ENCODE measurements at places on chromosomes 3 and 15.

GRCh38 chr3:45497963-45498362, 96.6 kb upstream of the LIMD1 start:
- peak; percentile 29 for DNase-seq

DNA sequence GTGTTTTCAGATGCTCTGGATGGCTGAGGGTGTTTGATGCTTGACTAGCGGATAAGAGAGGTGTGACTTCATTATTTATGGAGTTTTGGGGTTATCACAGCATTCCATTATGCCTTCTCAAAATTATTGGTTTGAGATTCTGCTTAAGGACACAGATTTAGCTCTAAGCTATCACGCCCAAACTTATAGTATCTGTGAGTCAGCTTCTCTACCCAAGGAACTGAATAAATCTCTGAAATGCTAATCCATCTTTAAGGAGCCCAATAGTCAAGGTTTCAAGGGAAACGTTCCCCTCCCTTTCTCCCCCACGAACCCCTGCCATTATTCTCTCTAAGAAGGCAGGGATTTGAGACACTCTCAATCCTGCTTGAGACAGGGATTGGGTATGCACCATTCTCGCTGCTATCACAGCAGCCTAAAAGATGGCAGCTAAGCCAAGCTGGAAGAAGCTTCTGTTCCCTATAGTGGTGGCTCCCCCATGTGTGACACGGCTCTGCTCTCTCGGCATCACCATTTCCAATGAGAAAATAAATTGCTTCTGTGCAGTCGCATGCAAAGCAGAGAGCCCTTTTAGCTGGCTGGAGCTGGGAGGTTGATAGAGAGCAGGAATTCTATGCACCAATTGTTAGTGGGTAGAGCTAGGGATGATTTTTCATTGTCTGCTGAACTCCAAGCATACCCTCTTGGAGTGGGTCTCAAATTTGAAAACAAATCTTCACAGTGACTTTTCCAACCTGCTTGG, 151.1 kb downstream of the IL20RB start:
- DNase-seq = no peak

- DNase-seq = no peak
Measured at GRCh38 chr3:103818800-103819199, 1384.0 kb downstream of the ZPLD1 start.

GRCh38 chr3:55313666-55314065, 173.4 kb downstream of the WNT5A start:
- no peak for DNase-seq

- no peak for DNase-seq
Measured at GRCh38 chr3:167940241-167940640, 155.5 kb downstream of the GOLIM4 start.

GRCh38 chr3:16898595-16899395, 14.0 kb downstream of the PLCL2 start:
- DNase-seq = no peak

DNA sequence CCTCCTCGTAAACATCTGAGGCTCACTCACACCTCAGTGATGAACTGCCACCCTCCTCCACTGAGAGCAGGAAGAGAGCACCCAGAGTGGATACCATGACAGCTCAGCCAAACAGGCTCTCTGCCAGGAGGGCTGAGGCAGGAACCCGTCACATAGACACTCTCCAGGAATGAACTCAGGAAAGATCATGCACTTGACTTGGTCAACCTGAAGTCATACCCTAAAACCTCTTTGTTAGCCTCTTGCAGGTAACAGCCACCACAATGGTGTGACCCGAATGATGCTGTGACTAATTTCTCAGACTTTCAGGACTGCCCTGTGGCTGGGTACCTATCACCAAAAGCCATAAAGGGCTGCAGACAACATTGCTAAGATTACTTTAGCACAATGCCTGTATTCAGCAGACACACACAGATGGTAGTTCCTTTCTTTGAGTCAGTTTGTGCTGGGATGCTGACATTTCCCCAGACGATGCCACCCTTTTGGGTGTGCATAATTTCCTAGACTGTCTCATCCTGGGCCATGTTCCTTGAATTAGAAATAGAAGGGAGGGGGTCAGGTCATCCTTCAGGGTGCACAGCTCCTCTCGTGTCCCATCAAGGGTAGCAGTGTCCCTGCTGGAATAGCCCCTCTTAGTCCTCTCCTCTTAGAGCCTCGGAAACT, 30.3 kb downstream of the CX3CR1 start:
- no peak for DNase-seq

DNA sequence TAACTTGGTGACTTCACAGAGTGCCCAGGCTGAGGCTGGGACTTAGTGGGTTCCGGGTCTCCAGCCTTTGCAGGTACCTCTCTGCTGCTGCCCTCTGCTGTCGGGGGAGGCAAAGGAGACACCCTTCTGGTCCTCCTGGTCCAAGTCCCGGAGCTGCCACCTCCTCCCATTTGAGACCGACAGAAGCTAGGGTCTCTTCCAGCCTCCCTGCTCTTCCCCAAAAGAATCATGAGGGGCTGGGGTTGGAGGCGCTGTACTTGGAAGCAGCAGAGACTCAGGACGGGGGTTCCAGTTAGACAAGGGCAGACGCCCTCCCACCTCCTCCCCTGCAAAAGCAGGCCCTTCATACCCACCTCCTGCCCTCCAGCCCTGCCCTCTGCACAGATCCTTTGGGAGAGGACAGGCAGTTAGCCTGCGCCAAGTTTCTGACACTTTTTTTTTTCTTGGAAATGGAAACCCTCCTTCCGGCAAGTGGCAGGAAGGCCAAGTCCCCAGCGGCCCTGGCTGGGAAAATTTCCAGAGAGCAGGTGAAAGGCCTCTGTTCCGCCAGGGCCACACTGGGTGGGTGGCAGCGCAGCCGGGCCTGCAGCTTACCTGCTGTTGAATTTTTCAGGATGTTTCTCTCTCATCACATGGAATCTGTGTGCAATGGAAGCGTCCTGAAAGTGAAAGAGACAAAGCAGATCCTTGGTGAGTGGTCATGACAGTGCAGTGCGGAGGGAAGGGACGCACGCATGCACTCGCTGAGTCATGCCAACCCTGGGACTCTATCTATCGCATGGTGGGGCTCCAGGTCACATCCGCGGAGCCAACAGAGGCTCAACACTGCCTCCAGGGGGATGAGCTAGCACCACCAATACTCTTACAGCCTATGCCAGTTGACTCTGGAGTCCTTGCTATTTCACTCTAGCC, 119.9 kb downstream of the DGKG start:
- peak; percentile 45 for DNase-seq

DNA sequence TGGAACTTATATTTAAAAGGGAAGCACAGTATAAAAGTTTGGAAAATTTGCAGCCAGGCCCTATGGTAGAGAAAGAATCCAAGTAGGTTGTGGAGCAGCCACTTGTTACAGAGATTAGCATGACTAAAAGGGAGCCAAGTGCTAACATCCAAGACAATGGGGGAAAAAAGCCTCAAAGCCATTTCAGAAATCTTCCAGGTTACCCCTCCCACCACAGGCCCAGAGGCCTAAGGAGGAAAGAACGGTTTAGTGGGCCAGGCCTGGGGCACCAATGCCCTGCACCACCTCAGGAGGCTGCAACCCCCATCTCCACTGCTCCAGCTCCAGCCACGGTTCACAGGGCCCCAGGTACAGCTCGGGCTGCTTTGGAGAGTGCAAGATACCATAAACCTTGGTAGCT, 69.9 kb downstream of the IGF2BP2 start:
- no peak for DNase-seq

DNA sequence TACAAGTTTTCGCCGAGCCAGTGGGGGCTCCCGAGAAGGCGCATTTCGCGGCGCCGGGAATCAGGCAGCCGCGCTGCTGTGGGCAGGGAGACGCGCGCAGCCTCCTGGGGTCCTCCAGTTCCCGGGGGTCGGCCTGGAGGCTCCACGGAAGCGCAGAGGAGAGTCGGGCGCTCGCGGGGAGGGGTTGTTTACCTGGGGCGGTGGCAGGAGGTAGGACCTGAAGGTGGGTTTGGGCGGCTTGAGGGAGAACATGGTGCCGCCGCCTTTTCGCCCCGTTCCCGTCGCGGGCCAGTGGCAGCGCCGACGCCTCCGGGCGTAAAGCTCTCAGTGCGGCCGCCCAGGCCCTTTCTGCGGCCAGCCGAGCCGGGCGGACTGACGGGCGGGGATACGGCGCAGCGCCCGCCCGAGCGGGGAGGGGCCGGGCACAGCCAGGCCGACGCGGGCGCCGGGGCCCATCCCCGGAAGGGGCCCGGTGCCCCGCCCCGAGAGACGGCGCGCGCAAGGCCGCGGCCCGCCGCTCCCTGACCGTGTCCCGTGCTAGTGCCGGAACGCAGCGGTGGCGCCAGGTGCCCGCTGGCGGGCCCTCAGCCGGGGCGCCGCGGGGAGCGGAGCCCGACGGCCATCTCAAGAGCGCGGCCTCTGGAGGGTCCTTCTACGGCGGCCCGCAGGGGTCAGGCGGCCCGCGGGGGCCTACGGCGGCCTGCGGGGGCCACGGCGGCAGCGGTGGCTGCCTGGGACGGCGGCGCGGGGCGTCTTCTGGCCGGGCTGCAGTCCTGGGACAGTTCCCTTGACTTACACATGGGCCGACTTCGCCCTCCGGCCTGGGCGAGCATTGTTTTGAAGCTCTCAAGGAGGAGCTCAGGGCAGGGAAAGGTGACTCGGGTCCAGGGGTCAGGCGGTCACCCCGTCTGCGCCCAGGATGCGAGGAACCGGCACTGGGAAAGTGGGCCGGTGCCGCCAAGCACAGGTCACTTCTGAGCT, at the start of gene MTMR10:
TSS of gene MTMR10 (minus strand) at position 374 of the 981 bp plus-strand sequence. CDS start at position 252, 122 bp downstream.
- DNase-seq = peak; percentile 78

GRCh38 chr3:104069114-104069513, 1297.6 kb upstream of the ALCAM start:
- no peak for DNase-seq

- no peak for DNase-seq
Measured at GRCh38 chr3:184635774-184636173, 74.2 kb downstream of the EPHB3 start.

DNA sequence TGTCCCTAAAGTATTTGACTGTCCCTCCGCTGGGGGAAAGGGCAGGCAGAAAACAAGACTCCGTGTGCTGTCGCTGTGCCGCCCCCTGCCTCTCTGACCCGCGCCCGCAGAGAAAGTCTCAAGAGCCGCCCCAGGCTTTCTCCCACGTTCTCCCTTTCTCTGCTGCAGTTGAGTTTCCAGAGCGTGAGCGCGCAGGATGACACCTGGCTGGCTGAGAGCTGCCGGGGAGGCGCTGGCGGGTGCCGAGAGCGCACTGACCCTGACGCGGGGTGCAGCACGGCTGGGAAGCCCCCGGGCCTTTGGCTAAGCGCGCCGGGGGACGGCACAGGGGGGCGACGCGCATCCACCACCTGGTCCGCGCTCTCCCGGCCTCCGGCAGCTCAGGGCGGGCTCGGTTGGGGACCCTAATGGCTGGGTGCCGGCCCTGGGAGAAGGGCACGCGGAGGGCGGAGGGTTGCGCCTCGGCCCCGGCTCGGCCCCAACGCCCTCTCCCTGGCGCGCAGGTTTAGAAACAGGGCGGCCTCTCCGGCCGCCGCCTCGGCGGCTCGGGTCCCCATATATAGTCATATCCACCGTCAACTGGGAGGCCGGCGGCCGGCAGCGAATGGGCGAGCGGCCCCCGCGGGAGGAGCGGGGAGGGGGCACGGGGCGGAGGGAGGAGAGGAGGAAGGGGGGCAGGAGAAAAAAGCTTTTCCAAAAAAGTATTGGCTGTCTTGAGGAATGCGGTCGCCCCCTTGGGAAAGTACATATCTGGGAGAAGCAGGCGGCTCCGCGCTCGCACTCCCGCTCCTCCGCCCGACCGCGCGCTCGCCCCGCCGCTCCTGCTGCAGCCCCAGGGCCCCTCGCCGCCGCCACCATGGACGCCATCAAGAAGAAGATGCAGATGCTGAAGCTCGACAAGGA, at the start of gene TPM1:
TSS of gene TPM1 (plus strand) at position 774 of the 903 bp plus-strand sequence. CDS start at position 857, 83 bp downstream.
- DNase-seq = no peak

DNA sequence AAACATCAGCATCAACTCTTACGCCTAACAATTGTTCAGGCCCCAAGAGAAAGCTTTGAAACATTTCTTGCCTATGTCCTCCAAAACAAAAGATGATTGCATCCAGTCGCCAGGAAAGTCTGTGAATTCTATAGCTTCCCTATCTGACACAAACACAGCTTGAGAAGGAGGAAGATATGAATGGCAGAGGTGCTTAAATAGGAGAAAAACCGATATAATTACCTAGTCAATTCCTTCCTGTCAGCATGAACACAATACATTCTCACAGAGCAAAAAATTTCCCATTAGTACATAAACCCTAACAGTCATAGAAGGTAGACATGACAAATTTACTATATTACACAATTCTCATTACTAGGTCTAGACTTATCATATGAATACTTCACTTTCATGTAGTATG, 326.5 kb downstream of the CGGBP1 start:
- DNase-seq = no peak

GRCh38 chr15:63251701-63252100, 25.7 kb upstream of the APH1B start:
- DNase-seq = no peak

DNA sequence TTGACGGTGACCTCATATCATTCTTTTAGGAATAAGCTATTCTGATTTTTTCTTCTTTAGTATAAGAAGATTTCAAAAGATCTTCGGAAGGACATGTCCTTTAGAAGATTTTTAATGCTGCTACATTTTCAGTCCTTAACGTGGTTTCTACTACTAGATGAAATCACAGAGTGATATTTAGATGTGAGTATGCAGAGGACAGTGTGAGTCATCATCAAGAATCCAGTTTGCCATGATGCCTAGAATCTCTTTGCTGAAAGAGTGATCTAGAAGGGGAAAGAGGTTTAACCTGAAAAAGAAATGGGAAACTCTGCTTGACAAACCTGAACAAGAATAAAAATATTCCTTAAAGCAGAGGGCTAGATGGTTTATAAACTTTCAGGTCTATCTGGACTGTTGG, 43.2 kb downstream of the SLC7A14 start:
- DNase-seq = no peak

All from CD4-positive, alpha-beta T cell treated with Interleukin-15 for 1 hour (primary cell).